Activated T-cell treated with anti-CD3 and anti-CD28 coated beads, Interleukin-2, amount 50 U/mL, for 72 hours (primary cell): ENCODE measurements at places on chromosomes 6 and 20. TPM values are rescaled to one million over a fixed set of nuclear protein-coding genes. Genes with fewer than 3 reads are reported as not detected.

GRCh38 chr6:155432293-155432692 lies 23.3 kb downstream of the NOX3 start:
- DNase-seq = no peak

GRCh38 chr20:31570735-31571617 lies 34.1 kb upstream of the ID1 start:
- DNase-seq = no peak

DNA sequence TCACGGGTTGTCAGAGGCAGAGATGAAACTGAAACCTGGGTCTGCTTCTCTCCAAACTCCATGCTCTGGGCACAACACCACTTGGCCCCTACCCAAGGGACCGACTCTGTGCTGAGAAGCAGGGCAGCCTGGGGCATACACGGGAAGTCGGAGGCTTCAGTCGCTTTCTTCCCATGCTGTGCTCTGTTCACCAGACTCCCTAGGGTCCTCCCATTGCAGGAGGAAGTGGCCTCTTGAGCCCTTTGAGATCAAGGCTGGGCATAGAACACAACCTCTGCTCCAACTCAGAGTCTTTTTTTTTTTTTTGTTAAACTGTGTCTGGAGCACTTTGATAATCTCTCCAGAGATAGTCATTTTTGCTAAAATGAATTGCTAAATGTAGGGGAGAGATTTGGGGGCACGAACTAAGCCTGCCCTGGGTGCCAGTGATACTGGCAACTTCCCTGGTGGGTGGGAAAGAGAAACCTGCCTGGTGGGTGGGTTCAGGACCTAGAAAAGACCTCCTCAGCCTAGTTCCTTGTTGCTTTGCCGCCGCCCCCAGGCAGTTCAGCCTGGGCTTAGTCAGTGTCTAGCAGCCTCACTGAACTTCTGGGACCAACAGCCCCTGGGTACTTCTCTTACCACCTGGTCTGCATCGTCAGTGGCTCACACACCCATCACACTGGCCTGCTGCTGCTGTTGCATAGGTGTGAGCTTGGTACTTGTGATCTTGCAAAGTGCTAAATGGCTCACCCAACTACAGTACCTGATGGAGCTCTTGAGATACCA lies 62.0 kb downstream of the PPP1R14C start:
- no peak for DNase-seq

- no peak for DNase-seq
These were observed 121.1 kb upstream of the HDGFL1 start for GRCh38 chr6:22448291-22448711.

DNA sequence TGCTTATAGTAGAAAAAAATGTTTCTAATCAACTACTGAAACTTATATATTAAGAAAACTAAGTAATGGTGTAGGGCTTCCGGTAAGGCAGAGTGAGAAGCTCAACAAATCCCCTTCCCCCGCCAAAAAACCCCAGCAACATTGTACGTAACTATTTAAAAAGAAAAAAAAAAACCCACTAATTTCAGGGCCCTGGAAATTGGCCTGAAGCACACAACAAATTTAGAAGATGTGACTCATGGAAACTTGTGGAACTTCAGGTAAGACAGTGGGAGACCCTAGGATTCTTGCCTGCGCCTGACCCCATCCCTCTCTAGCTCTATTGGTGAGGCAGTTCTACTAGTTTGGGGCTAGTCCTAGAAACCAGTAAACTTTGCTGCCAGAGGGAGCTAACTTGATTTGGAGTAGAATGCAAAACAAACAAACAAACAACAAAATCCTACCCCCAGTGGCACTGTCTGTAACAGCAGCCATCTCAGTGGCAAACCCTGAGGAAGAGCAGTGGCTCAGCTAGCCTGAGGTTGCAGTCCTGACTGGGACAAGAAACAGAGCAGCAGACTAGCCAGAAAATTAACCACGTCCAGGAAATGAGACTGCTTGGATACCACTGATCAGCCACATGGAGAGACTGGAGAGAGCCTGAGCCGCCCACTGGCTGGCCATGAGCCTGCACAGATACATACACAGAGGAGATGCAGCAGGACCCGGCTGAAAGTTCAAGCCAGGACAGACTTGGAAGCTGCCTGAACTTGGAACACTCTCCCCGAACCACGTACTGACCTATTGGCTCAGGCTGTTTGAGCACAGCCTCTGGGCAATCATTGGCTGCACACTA lies 135.1 kb downstream of the TBXT start:
- no peak for DNase-seq

LINC00237 gene
- 0.41 TPM for total RNA-seq

SLPI gene
- total RNA-seq = not detected

GLO1 gene
- total RNA-seq = 115 TPM

HEBP2 gene
- total RNA-seq = 36.5 TPM

IL17A gene
- 0.22 TPM for total RNA-seq
